ENCODE measurements at places on chromosomes 7 and 10.

- DNase-seq = no peak
Measured at GRCh38 chr10:89213191-89213808, 6.2 kb upstream of the CH25H start.

- DNase-seq = no peak
Measured at GRCh38 chr7:46764100-46764936, 817.6 kb downstream of the TNS3 start.

GRCh38 chr7:130452951-130453350 lies 12.1 kb upstream of the CEP41 start:
- DNase-seq = no peak

GRCh38 chr7:34157137-34157536 lies 251.8 kb downstream of the BMPER start:
- no peak for DNase-seq

DNA sequence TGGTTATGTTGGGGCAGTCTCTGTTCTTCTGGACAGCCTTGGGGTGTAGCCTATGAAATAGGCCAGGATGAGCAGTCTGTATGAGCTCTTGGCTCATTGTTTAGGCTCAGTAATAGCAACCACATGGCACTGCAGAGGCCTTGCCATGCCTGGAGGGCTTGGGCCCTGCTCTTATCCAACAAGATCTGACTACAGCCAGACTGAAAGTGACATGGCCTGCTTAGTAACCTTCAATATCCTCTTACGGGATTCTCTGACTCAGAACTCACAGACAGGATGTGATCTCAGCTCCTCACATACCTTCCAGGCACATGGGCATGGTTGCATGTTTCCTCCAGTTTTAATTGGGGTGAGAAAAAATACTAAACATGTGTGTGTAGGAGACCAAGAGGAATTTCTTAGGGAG lies 289.3 kb downstream of the PTEN start:
- no peak for DNase-seq

DNA sequence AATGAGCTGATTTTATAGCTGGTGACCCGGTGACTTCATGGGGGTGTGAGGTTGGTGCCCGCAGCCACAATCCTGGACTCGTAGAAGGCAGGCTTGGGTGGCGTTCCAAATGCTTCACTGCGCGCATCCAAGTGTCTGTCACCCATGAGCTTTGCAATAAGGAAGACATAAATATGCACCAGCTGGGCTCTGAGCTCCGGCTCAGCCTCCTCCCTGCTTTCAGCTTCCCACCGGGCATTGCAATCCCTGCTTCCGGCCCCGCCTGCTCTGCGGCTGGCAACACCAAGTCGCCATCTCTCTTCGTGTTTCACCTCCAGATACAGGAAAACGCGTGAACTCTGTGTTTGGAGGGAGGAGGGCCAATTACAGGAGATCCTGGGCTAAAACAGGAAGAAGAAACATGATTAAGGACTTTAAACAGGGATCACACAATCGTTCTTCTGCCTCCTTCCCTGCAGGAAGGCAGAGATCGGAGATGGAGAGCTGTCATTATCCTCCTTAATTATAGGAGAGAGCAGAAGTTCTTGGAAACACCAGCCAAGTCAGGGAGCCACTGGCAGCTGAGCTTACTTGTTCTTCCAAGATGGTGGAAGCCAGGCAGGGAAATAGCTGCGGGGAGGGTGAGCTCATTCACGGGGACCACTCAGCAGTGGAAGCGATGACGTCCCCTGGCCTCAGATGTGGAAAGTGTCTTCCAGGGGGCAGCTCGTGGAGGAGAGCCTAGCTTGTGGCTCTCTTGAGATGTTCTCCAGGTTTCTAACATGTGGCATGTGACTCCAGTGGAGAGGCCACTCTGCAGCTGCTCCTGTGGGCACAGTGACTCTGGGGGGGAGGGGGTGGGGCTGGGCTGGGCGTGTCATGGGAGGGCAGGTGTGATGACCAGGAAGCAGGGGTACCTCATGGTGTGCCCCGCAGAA lies 134.9 kb downstream of the CAMK1D start:
- DNase-seq = peak; percentile 66

- DNase-seq = no peak
Measured at GRCh38 chr10:91590142-91590903, 42.5 kb downstream of the PPP1R3C start.

DNA sequence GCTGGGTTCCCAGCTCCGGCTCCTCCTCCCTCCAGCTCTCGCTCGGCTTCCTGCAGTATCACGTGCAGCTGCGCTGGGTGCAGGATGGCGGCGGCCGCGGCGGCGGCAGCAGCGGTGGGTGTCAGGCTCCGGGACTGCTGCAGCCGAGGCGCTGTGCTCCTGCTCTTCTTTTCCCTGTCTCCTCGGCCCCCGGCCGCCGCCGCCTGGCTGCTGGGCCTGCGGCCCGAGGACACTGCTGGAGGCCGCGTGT lies at the start of gene CNNM1:
CNNM1 (plus strand) TSS at position 53 of the 250 bp plus-strand sequence; CDS start at position 85, 32 bp downstream.
- no peak for DNase-seq

DNA sequence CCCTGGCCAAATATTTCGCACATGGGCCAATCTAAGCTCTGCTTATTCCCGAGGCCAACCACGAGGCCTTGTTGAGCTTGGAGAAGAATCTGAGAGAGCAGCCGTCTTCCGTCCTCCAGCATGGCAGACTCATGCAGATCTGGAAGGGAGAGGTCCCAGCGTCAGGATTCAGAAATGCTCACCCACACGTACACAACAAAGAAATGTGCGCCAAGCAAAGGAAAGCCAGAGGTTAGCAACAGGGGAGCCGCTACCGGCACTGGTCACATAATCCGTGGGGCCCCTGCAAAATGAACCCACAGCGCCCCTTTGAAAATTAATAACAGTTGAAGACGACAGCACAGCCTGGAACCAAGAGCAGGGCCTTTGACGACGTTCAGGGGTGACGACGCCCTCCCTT lies 25.4 kb upstream of the PRKAG2 start:
- DNase-seq = no peak

GRCh38 chr10:133391761-133392518 lies 2.0 kb upstream of the MTG1 start:
- no peak for DNase-seq

DNA sequence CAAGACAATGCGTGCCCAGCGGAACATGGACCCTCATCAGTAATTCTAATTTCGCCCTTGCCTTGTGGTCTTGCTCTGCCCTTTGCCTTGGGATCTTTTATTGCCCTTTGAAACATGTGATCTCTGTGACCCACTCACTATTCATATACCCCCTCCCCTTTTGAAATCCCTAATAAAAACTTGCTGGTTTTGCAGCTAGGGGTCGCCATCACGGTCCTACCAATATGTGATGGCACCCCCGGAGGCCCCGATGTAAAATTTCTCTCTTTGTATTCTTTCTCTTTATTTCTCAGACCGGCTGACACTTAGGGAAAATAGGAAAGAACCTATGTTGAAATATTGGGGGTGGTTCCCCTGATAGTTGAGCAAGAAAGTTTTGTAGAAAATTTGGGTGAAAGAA lies 242.7 kb downstream of the CDK14 start:
- DNase-seq = no peak

- no peak for DNase-seq
Measured at GRCh38 chr7:135708041-135708440, 19.9 kb downstream of the SLC13A4 start.

GRCh38 chr10:66723608-66724400 lies 202.0 kb upstream of the LRRTM3 start:
- no peak for DNase-seq

GRCh38 chr7:100475549-100475948 lies 3.5 kb downstream of the TSC22D4 start:
- DNase-seq = no peak

- no peak for DNase-seq
Measured at GRCh38 chr10:95500097-95500496, 61.1 kb downstream of the SORBS1 start.

DNA sequence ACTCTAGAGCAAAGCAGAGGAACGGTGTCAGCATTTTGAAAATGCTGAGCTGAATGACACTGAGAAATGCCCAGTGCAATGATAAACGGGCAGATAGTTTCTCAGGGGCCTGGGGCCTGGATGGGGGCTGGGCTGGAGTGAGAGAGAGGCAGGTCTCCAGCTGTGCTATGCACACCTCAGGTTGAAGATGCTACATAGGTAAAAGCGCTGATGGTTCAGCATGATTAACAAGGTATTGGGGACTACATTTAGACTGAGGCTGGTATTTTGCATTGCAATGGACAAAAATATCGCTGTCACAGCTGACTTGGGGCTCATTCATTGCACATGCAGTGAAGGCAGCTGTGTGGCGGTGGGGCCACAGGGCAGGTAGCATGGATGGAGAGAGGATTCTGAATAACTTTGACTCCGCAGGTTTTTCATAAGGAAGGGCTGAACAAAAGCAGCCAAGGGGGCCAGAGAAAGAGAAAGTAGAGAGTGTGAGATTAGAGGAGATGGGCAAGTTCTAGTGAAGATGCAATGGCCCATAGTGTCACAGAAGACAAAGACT lies 290.8 kb upstream of the ZNF32 start:
- no peak for DNase-seq

GRCh38 chr10:52500476-52500875 lies 186.4 kb downstream of the DKK1 start:
- no peak for DNase-seq

DNA sequence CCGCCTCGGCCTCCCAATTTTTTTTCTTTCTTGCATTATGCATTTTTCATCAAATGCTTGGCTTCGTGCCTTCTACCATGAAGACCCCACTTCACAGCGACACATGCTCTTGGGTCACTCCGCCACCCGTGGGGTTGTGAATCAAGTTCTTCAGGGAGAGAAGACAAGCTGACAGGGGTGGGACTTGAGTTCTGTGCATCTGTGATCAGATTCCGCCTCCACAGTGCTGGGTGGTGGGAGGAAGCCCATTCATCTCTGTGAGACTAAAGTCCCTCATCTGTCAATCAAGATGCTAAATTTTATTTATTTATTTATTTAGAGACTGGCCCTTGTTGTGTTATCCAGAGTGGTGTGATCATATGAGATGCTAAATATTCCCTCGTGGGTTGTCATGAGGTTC lies 333.0 kb downstream of the DPP6 start:
- DNase-seq = no peak

DNA sequence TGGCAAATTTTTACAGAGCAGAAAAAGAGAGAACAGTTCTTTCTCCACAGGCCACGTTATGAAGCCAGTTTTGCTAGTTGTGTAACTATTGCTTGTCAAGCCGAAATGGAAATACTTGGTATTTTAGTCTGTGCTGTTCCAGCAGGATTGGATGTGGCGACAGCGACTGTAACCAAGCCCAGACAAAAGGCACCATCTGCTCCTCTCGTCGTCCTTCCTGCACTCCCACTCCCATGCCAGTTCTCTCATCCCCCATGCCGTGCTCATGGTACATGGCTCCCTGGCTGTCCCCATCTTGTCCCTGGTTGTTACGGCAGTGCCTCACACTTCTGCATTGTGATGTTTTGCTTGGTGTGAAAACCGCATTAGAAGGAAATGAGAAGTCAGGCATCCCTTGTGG lies 185.7 kb upstream of the FZD8 start:
- DNase-seq = no peak

DNA sequence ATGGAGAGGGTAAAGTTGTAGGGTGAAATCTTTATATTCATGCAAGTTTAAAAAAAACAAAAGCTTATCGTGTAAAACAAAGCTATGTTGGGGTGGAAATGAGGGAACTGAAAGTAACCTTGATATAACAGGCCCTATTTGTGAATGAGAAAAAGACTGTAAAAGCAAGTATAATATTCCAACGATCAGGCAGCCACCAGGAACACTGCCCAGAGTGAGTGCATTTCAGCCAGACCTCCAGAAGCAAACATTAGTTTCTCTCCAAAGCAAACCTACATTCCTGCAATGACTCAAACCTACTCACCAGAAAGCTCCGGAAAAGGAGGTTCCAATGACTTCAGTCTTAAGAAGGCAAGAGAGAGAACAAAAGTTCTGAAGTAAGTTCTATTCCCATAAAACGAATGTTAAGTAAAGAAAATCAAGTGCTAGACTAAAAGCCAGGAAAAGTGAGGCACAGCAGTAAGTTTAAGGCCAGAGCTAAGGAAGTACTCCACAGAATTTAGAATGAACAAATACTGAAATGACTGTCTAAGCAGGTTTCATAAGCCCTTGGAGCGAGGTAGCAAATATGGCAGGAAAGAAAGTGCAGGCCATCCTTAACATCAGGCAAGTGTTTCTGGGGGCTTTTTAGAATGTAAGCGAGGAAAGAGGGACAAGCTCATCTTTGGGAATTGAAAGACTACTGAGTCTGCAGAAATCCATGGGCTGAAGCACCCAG lies 493.1 kb downstream of the XPNPEP1 start:
- no peak for DNase-seq

DNA sequence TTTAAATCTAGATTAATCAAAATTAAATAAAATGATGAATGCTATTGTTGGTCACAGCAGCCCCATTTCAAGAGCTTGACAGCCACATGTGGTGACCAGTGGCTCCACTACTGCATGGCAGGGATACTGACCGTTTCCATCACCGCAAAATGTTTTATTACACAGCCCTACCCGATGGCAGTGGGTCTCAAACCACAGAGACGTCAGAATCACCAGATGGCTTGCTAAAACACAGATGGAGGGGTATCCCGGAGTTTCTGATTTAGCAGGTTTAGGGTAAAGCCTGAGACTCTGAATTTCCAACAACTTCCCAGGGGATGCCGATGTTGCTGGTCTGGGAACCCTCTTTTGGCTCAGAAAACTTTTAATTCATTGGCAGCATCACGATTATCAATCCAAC lies 47.9 kb downstream of the RSU1 start:
- DNase-seq = no peak

- peak; percentile 65 for DNase-seq
Measured at GRCh38 chr7:29483219-29484104, 80.2 kb upstream of the PRR15 start.

DNA sequence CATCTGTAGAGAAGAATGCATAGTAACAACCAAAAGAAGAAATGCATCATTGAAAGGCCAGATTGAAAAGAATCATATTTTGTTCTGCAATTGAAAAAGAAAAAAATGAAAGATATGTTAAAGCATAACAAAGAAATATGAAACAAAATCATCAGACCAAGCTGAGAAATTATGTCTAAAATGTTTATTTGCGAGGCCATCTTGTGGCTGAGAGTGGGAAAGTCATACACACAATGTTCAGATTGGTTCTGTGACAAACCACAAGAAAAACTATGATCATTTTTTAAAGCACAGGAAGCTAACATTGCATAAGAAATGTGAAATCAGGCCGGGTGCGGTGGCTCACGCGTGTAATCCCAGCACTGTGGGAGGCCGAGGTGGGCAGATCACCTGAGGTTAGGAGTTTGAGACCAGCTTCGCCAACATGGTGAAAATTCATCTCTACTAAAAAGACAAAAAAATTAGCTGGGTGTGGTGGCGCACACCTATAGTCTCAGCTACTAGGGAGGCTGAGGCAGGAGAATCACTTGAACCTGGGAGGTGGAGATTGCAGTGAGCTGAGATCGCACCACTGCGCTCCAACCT lies 36.6 kb downstream of the ABCB5 start:
- no peak for DNase-seq

GRCh38 chr7:102468478-102469350 lies 3.9 kb downstream of the LRWD1 start:
- no peak for DNase-seq

- DNase-seq = no peak
Measured at GRCh38 chr10:77497748-77498147, 139.9 kb downstream of the KCNMA1 start.

DNA sequence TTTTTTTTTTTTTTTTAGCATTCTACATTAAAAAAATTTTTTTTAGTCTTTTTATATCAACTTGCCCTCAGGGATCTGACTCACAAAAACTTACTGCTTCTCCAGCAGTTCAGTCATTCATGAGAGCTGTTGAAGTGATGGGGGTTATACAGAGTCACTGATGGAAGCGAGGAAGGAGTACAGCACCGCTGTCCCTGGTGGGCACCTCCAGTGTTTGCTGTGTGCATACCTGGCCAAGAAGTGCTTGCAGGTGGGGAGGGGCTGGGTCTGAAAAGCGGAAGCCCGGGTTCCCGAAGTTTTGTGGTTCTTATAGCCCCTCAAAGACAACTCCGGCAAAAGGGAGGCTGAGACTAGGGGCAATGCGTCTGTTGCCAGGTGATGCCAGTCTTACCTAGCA lies 46.2 kb downstream of the MINDY4 start:
- DNase-seq = no peak

All from SHP77 treated with DMSO at 0.1 percent for 48 hours (cell line).